ENCODE measurements at places on chromosomes 12 and 14.

DNA sequence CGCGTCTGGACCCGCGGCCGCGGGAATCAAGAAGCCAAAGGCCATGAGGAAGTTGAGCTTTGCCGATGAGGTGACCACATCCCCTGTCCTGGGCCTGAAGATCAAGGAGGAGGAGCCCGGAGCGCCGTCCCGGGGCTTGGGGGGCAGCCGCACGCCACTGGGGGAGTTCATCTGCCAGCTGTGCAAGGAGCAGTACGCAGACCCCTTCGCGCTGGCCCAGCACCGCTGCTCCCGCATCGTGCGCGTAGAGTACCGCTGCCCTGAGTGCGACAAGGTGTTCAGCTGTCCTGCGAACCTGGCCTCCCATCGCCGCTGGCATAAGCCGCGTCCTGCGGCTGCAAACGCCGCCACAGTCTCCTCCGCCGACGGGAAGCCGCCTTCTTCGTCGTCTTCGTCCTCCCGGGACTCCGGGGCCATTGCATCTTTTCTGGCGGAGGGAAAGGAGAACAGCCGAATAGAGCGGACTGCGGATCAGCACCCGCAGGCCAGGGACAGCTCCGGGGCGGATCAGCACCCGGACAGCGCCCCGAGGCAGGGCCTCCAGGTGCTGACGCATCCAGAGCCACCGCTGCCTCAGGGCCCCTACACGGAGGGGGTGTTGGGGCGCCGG, 1.0 kb downstream of the INSM2 start:
- peak; percentile 47 for DNase-seq

GRCh38 chr14:37819155-37820015, 224.0 kb downstream of the TTC6 start:
- no peak for DNase-seq

GRCh38 chr14:103480595-103480994, 42.0 kb downstream of the CKB start:
- no peak for DNase-seq

DNA sequence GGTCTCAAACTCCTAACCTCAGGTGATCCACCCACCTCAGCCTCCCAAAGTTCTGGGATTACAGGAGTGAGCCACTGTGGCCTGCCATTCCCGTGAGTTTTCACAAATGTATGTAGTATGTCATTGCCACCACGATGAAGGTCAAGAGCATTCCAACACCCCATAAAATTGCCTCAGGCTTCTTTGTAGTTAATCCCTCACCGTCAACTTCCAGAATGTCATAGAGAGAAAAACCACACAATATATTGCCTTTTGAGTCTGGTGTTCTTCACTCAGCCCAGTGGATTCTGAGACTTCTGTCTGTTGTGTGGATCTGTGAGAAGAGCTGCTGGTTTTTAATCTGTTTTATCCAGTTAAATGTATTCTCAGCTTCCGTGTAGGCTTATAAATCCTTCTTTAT, 12.6 kb upstream of the CFAP251 start:
- no peak for DNase-seq

DNA sequence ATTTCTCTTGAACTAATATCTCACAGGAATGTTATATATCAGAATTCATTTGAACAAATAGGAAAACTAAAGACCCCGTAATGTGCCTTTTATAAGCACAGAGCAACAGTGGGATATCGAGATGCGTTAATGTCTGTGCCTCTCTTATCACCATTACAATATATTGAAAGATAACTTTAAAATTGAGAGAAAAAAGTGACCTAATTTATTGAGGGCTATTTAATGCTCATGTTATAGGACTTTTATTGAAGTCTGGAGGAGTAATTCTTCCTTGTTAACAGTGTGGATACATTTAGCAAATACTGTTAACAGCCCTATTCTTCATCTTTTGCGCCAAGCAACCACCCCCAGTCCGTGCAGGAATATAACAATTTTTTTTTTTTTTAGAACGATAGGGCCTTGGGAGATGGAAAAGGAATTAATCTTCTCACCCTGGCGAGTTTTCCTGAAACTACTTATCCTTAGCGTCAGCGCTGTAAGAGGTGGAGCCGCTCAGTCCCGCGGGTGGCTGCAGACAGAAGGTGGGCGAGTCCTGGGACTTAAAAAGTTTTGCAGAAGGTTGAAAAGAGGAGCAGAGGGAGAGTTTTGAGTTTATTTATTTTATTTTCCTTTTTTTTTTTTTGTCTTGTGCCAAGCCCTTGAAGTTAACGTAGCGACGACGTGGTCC, 11.0 kb downstream of the FOXG1 start:
- no peak for DNase-seq

DNA sequence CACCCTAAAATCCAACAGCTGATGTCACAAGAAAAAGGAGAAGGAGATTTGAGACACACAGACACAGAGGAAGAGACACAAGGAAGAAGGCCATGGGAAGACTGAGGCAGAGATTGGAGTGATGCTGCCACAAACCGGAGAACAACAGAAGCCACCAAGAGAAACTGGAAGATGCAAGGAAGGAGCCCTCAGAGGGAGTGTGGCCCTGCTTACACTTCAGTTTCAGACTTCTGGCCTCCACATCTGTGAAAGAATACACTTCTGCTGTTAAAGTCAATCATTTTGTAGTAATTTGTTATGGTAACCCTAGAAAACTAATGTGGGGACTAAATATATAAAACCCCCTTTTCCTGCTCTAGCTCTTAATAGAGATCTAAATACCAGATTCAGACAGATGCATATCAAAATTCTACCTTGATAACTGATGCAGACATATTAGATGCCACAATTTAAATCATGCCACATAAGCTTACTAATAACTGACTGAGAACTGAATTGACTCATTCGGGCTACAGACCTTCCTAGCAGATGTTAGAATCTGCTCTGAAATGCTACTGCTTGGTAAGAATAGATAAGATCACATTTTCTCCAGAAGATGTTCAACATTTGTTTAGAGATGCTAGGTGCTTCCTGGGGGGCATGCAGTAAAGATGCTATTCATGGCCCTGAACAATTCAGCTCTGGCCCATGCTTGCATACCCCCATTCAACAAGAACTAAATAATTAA, 113.1 kb upstream of the CCND2 start:
- DNase-seq: no peak

DNA sequence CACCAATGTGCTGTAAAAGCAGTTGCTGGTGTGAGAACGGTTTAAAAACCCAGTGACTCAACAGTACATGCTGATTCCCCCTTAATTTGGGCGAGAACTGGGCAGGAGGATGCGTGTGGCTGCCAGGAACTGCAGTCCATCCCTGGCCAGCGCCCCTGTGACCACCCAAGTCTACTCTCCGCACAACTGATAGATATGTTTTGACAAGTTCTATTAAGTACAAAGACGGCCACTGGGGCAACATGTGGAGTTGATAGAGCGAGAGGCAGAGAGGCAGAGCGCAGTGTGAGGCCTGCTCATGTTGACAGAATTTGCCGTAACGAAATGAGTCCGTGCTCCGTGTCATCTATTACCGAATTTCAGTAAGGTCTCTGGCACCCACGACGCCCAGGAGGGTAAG, 855.0 kb downstream of the BCL11B start:
- no peak for DNase-seq

DNA sequence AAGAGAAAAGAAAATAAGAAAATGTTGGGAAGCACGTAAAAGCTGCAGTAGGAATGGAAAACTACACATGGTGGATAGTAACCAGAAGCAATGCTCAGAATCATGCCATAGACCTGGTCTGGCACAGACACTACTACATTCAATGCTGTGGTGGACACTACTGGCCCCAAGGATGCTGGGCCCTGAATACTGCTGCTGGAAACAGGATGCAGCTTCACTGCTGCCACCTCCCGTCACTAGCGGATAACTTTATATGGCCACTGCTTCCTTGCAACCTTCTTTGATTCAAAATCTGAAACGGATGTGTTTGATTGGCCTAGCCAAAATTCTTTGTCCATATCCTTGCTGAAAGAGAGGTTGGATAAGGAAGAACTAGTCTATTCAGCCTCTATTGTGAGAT, 30.7 kb downstream of the ADCY6 start:
- no peak for DNase-seq

DNA sequence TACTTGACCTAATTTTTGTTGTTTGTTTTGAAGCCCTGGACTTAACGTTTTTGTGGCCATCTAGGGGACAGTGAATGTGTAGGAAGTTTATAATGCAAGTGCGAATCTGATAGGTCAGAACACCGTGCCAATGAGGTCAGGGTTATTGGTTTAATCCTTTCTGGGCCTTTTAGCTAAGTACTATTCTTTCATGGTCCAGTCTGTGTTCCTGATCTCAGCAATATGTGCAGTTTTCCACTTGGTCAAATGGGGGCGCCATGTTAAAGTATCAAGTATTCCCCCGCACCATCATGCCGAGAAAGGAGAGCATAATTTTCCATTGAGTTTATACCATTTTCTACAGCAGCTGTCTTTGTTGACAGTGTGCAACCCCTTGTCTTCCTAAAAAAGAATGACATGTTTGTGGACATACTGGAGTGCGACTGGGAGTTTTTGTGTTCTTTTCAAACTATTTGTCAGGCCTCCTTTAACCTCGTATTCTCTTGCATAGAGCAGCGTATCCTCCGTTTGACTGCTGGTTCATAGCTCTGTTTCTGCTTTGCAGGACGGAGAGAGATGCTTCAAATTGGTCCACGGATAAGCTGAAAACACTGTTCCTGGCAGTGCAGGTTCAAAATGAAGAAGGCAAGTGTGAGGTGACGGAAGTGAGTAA, 1.3 kb downstream of the AHSA1 start:
- peak; percentile 35 for DNase-seq

DNA sequence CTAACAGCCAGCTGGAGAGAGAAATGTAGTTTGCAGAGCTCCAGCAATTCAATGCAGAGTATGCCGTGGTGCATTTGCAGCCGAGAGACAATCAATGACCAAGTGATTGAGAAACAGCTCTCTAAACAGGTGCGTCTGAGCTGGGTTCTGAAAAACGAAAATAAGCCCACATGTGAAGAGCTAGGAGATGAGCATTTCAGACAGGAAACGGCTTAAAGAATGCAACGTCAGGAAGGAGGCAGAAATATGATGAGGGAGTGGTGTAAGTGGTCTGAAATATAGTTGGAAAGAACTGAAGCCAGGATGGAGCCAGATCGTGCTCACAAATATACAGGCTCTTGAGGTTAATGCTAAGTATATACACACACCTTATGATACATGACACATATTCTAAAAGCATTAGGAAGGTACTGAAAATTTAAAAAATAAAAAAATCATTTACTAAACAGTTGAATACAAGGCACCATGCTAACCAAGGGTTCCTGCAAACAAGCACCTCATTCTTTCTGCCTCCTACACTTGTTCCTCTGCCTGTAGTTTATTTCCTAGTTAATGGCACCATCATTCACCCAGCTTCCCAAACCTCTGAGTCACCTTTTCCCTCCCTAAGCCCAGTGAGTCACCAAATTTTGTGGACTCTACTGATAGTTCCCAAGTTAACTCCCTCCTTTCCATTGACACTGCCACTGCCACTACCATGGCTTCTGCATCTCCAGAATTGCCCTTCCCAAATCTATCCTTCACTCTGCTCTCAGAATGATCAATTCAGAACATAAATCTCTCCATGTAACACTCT, 2.3 kb upstream of the GARIN2 start:
- DNase-seq: no peak

GRCh38 chr12:95230313-95230712, 12.7 kb downstream of the VEZT start:
- no peak for DNase-seq

GRCh38 chr14:31590206-31590605, 29.0 kb downstream of the NUBPL start:
- no peak for DNase-seq

DNA sequence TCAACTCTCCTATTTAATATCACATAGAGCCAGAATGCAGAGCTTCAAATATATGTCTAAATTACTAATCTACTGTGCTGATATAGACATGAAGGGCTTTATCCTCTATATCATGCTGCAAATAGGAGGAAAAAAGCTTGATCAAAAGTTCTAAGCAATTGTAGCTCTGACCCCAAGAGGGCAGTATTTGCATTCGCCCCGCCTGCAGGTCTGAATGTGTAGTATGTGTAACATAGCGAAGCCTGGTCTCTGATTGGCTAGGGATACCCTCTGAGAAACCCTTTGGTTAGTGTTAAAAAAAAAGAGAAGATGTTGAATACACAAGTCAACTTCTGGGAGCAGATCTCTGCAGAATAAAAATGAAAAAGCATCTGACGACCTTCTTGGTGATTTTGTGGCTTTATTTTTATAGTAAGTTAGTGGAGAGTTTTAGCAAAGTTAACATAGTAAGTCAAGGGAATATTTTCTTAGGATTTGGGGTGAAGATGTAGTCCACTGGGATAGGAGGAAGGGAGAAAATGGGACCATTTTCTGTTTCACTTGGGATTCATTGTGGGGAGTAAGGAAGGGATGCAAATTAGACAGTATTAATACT, 151.6 kb upstream of the OR4E1 start:
- DNase-seq: peak; percentile 41

- DNase-seq: no peak
Measured at GRCh38 chr12:111085096-111085495, 164.7 kb upstream of the MYL2 start.

DNA sequence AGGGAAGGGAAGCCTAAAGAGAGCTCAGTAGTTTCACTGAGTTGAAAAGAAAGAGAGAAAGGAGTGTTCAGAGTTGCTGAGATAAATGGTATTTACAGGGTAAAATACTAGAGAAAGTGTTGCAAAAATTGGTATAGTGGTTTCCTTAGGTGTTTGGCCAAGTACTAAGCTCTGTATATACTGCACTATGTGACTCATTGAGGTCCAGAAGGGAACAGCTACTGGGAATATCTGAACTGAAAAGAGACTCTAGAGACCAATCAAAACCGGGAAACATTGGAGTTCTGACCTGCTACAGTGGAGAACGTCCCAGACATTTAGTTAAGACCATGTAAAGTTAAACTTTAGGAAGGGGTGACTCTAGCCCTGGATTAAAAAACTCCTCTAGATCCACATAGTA, 42.7 kb upstream of the ALX1 start:
- DNase-seq: no peak

- DNase-seq: no peak
Measured at GRCh38 chr14:52724360-52724644, 5.7 kb upstream of the STYX start.

GRCh38 chr12:124809391-124809790, 54.3 kb downstream of the SCARB1 start:
- DNase-seq: no peak

GRCh38 chr12:113162102-113163029, 12.8 kb downstream of the CFAP73 start:
- DNase-seq: no peak

DNA sequence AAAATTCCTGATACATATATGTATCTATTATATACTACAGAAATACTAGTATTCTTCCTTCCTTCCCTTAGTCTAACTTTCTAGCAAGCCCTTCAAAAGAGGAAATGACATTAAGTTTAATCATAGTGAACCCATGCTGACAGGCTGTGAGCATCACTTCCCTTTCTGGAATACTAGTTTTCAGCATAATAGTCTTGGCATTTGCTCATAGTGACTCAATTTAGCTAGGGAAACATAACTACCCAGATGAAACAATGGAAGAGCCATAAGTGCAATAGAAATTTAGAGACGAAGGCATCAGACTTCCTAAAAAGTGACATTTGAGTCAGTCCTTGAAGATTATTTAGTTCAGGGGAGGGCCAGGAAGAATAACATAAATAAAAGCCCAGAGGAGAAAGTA, 184.5 kb upstream of the CRY1 start:
- DNase-seq: no peak

GRCh38 chr12:32446316-32447119, 47.2 kb downstream of the FGD4 start:
- no peak for DNase-seq
